Inflammatory macrophage (primary cell): ENCODE measurements at places on chromosomes 1 and 21.

- DNase-seq = no peak
Measured at GRCh38 chr21:42401820-42402251, 1.9 kb upstream of the UBASH3A start.

GRCh38 chr1:115218699-115219098, 119.3 kb downstream of the NGF start:
- no peak for DNase-seq

GRCh38 chr1:205983925-205984725, 19.1 kb downstream of the RAB7B start:
- peak; percentile 65 for DNase-seq

DNA sequence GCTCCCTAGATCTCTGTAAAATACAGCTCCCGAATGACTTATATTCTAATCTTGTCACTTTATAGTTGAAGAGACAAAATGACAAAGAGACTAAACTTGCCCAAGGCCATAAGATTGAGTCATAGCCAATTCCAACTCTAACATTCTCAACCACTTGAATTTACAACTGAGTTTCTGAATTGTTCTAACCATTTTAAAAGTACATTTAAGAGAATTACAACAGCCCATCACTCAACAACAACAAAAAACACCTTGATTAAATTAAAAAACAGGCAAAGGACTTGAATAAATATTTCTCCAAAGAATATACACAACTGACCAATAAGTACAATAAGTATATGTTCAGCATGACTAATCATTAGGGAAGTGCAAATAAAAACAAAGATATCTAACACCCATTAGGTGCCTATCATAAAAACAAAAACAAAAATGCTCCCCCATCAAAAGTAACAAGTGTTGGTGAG, 8.7 kb upstream of the ADCY10 start:
- no peak for DNase-seq

DNA sequence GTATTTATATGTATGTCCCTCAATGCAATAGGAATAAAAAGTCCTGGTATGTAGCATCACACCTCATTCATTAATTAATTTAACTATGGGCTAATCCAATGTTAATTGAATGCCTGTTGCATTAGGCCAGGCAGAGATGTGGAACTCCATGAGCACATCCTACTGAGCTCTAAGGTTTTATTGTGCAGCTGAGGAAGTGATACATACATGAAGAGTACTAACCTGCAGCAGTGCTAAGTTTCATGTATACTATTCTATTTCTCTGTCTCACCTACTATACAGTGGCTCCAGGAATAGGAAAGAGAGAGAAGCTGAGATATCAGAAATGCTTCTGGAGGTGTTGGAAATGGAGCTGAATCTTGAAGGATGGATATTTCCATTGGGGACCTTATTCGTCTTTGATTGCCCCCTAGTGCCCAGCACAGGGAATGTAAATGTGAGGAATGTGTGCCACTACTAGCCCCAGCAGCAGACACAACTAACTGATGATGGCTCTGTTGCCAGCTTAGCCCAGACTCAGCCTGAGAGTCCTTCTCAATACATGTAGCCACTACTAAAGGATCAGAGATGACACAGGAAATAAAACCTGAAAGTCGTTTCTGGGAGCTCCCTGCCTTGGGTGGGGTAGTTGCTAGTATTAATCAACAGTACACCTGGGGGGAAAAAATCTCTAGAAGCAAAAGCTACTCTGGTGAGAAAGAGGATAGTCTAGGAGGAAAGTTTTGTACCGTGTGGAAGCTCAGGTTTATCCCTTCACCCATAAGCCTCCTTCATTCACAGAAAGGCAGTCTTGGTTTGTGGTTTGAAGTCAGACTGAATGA, 173.3 kb upstream of the FOXD3 start:
- DNase-seq = peak; percentile 4

- DNase-seq = peak; percentile 27
Measured at GRCh38 chr1:158169105-158169504, 11.6 kb upstream of the CD1D start.

GRCh38 chr1:77632216-77632615, 50.2 kb downstream of the ZZZ3 start:
- peak; percentile 6 for DNase-seq

DNA sequence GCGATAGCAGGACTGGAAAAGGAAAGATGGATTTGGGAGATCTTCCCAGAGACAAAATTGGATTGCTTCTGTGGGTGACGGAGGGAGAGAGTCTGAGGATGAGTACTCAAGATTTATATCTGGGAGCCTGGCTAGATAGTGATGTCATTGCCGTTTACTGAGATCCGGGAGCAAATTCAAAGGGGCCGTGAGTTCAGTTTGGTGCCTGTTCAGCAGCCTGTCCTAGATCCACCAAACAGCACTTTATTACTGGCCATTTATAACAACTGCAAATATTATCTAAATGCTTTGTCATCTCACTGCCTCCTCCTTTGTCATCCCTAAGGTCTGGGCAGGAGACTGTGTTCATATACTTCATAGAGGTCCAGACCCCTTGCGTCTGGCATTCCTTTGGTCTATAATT, 29.2 kb downstream of the MAPKAPK2 start:
- DNase-seq = no peak

DNA sequence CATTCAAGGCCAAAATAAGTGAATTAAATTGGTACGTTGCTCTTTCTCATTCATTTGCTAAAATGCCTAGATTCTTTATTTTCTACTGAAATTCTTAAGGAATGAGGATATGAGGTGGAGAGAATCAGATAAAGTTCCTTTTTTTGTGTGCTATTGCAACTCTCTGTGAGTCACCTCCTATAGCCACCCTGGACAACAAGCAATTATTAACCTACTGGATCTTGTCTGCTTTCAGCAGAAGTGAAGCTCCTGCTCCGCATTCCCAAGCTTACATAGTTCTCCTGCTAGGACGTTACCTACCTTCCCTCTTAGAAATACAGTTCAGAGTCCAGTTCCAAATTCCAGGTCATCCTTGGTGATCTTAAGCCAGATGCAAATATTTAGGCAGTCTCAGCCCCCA, 4.8 kb upstream of the KCNJ6 start:
- DNase-seq = peak; percentile 9

- no peak for DNase-seq
Measured at GRCh38 chr21:15061279-15061678, 3.5 kb downstream of the NRIP1 start.

- DNase-seq = no peak
Measured at GRCh38 chr21:42964546-42965210, 9.7 kb upstream of the PKNOX1 start.

GRCh38 chr1:24805534-24806301, 60.5 kb downstream of the CLIC4 start:
- peak; percentile 92 for DNase-seq

DNA sequence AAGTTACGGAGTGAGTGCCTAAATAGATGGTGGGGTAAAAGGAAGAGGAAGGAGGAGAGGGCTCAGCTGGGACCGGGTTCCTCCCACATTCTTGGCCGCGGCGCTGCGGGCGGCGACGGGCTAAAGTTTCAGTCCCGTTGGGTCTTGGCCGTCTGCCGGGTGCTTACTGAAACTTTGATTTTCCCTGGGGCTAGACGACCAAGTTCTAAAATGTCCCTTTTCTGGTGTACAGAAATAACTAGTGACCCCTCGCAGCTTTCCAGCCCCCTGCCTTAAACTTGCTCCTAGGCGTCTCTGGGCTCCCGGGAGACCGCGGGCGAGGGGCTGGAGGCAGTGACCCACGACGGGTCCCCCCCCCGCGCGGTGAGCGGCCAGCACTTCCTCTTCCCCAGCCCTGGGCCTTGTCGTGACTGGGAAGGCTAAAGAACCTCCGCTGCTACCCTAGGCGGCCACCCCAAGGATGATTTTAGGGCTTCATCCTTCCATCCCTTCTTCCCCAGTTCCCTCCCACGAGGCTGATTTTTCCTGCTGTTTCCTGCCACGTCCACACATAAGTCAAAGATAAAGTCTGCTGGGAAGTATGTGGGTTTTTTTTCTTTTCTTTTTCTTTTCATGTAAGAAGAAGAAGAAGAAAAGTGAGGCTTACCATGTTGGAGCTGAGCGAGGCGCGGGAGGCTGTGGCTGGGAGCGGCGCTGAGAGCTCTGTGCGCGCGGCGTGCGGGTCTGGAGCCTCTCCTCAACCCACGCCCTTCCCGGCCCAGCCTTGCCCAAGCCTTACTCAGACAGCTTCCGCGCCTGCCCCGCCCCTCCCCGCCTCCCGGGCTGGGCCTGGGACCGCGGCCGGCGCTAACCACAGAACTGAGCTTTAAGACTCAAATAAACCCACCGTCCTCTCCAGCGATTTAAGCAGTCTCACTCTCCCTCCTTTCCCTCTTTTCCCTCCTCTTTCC, at the start of gene S100A11:
S100A11 (minus strand) TSS at position 738 of the 950 bp plus-strand sequence; CDS start at position 649, 89 bp downstream.
- DNase-seq = peak; percentile 97

- DNase-seq = peak; percentile 38
Measured at GRCh38 chr1:12078938-12079861, 16.1 kb downstream of the TNFRSF8 start.

- no peak for DNase-seq
Measured at GRCh38 chr1:178267646-178268094, 173.8 kb downstream of the RASAL2 start.

DNA sequence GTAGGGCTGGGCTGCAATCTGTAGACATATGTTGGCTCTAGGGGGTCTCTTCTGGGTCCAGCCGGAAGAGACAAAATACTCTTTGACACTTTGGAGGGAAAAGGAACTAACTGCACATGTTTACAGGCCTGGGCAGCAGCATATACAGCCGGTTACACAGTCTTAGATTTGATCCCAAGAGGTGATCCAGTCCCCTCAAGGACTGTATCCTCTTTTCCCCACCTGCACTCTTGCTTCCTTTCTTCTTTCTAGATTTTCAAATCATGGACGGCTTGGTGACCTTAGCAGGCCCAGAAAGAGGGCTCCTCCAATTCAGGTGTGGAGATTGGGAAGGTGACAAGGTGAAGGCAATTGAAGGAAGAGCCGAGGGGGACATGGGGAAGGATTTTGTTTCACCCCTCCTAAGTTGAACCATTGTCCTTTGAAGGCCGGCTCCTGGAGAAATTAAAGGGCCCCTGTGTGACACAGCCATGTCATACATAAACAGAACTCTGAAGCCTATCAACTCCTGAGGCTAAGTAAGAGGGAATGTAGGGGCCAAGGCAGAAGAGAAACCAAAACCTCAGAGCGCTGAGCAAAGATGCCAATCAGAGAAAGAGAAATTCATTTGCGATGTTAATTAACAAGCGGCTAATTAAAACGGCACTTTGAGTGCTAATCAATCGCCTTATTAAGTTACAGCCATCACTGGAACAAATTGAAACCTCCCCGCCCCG, 5.9 kb upstream of the BARHL2 start:
- no peak for DNase-seq

- no peak for DNase-seq
Measured at GRCh38 chr21:37993071-37993470, 76.8 kb upstream of the KCNJ6 start.

GRCh38 chr1:169697755-169698154, 13.7 kb downstream of the SELL start:
- DNase-seq = peak; percentile 53

GRCh38 chr21:41897047-41897669, 18.0 kb upstream of the PRDM15 start:
- DNase-seq = no peak
